Fibroblast of mammary gland (primary cell): ENCODE measurements at places on chromosomes 4 and X.
A peak's percentile ranks its signal among the peaks of the same experiment; 100 is the strongest.

DNA sequence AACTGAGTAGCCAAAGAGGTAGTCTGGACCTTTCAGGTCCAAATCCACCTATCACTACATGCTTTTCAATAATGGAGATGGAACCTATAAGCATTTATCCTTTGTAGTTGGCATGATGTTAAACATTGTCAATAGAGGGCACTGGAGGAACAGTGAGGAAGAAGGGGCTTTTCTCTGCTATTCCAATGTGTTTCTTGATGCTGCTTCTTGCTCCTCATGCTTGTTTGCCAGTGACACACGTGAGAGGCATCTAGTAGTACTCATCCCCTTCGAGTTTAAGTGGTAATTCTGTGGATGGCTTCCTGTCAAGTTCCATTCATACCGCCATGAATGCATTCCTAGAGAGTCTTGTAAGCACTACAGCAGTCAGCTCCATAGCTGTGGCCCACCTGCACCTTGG, 84.0 kb downstream of the NAA11 start:
- peak; percentile 53 for DNase-seq

GRCh38 chr4:99117876-99118693, 26.0 kb downstream of the ADH4 start:
- peak; percentile 49 for DNase-seq

- peak; percentile 51 for DNase-seq
These were observed at the start of gene TRAM1L1 for GRCh38 chr4:117084866-117085701. TRAM1L1 (minus strand) TSS chr4:117085576; CDS start chr4:117085393, 183 bp downstream.

DNA sequence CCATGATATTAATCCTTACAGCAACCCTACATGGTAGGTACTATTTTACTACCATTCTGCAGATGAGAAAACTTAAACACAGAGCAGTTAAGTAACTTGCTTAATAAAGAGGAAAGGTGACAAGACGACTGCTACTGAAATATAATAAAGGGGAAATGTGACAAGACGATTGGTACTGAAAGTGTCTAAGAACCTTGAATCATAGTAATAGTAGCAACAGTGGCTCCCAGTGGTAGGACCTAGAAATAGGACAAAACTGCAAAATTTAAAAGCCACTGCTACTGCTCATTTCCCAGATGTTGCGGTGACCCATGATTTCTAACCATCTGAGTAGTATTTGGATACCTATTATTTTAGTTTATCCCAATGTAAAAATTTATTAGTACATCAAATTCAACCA, 89.5 kb downstream of the TASL start:
- DNase-seq, result peak; percentile 37

GRCh38 chrX:11609109-11609508, 56.6 kb downstream of the ARHGAP6 start:
- no peak for DNase-seq

DNA sequence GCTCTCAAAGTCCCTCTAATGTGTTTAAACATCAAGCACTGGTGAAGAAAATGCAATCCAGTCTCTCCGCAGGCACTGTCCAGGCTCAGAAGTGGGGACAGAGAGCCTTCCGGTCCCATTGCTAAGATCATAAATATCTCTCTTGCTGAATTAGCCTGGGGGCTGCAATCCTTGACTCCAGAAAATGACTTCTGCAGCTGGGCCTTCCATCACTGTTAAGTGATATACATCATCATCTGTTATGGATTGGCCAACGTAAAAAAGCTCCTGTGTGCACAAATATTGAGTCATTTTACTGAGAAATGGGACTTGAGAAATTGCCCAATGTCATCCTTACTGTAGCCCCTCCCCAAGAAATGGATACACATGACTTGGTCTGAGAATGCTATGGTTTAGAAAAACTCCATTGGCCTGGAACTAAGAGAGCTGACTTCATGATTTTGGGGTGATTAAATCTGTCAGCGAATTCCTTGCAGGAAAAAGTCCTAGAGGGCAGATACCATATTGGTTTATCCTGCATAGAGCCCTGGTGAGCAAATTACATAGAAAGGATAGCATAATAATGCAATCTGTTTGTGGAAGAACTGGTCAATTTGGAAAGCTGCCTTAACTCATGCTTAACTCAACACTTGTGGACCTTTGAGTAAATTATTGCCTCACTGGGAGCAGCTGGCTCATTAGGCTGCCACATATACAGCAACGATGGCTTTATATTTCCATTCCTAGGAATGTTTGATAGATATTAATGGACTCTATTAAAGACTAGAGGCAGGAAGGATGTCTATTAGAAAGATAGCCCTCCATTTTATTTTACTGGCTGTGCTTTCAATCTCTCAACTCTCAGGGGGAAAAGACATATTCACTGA, 346.1 kb downstream of the GBA3 start:
- DNase-seq, result no peak

GRCh38 chr4:86400216-86400615, 40.4 kb upstream of the MAPK10 start:
- DNase-seq, result peak; percentile 52

DNA sequence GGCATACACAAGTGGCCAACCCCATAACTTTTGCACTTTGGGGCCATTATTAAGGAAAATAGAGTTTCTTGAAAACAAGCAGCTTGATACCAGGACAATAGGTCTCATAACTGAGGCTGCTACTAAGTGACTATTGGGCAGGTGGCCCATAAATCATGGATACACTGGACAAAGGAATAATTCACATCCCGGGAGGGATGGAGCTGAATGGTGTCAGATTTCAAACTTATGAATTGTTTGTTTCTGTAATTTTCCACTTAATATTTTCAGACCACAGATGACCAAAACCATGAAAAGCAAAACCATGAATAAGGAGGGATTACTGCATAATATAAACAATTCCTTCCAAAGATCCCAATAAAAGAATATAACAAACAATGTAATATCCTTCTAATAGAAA, 114.4 kb downstream of the WDFY3 start:
- peak; percentile 22 for DNase-seq

DNA sequence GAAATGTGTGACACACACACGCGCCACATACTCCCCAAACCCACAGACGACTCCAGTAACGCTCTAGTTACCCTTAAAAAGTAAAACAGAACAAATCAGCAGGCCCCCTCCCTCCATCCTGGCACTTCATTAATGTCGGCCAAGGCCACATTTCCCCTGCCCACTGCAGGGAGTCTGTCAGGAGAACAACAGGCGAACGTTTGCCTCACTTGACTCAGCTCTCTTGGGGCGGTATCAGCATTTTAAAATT, 671 bp upstream of the FHIP1A start:
- DNase-seq, result no peak

DNA sequence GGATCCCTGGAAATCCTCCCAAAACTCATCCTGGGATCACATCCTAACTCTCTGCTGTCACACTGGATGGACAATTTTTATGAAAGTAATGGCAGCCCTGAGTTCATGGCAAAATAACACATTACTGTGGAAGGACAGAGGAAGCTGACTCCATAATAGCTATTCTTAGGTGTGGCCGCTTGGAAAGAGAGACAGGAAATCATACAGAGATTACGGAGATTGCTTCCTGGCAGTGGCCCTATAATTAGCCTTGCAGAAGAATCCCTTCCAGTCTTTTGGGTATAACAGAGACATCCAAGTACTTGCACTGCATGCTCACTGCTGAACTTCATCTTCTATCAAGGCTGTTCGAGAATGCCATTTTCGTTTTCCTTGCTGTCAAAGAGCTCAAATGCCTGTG, 133.1 kb upstream of the VCX start:
- no peak for DNase-seq

- DNase-seq, result no peak
These were observed 47.9 kb upstream of the RBPJ start for GRCh38 chr4:26272654-26273615.

- DNase-seq, result no peak
These were observed 1516.4 kb upstream of the PABPC4L start for GRCh38 chr4:135718019-135718418.

DNA sequence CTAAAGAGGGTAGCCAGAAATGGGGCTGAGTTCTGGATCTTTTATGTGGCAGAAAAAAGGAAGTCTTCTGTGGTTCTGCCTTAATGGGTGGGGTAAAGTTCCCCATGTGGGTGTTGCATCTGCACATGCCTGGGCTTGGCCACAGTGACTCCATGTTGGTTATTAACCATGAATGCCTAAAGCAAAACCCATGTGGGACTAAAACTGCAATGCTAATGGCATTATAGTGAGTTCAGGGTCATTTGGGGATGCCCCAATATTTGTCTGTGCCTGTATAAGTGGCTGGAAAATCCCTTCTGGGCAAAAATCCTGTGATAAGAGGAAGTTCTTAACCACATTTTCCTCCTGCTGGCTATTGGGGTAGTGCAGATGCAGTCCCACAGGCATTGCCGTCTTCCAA, 857.4 kb downstream of the FAT4 start:
- no peak for DNase-seq

- DNase-seq, result peak; percentile 78
These were observed 76.3 kb upstream of the TRIM2 start for GRCh38 chr4:153127760-153128494.

DNA sequence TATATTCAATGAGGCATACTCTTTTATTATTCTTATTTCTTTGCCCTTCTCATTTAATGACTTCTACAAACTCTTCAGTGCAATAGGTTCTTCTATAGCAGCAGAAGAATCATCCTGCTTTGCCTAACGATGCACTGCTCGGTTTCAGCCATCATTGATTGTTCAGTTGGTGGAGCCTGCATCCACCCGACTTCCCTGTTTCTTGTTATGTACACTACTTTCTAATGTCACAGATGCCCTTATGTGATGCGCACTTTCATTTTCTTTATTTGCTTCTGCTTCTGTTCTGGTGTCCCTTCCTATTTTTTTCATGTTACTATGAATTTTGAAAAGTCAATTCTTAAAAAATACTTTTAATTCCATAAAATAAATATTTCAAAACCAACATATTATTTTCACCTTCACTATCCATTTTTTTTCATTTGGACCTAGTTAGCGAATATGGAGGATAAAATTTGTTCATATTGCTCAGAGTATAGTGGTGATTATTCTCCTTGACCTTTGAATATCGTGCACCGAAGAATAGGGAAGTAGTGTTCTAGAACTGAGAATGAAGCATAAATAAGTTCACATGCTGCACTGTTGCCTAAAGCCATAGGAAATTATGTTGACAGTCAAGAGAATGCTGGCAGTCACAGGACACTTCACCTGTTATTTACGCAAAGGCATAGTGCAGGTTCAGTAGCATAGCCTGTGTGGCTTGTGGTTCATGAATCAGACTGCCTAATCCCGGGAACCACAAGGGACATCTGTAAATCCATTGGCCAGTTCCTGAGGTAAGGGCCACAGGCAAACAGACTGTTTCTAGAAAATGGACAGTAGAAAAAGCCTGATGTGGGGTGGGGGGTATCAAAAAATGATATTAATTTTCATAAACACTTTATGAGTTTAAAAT, 21.3 kb upstream of the SFRP2 start:
- DNase-seq, result no peak

- DNase-seq, result no peak
These were observed 123.6 kb upstream of the MID1 start for GRCh38 chrX:10744007-10744406.

DNA sequence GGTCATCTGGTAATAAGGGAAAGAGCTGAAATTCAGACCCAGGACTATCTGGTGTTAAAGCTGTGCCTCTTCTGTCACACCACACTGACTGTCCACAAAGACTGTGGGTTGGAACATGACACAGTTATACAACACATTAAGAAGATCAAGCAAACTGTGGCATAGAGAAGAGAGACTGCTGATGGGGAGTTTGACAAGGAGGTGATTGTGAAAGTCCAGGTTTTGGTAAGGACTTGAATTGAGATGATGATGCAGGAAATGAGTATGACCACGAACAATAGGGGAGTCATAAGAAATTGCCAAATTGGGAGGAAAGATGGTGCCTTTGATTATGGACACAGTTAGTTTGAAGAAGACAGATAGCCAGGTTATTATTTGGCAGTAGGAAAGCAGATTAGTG, 163.4 kb downstream of the PDGFRA start:
- DNase-seq, result peak; percentile 10
